ENCODE measurements at places on chromosomes 5 and 9.

GRCh38 chr5:67006500-67006848, 190.1 kb downstream of the CD180 start:
- no peak for DNase-seq

DNA sequence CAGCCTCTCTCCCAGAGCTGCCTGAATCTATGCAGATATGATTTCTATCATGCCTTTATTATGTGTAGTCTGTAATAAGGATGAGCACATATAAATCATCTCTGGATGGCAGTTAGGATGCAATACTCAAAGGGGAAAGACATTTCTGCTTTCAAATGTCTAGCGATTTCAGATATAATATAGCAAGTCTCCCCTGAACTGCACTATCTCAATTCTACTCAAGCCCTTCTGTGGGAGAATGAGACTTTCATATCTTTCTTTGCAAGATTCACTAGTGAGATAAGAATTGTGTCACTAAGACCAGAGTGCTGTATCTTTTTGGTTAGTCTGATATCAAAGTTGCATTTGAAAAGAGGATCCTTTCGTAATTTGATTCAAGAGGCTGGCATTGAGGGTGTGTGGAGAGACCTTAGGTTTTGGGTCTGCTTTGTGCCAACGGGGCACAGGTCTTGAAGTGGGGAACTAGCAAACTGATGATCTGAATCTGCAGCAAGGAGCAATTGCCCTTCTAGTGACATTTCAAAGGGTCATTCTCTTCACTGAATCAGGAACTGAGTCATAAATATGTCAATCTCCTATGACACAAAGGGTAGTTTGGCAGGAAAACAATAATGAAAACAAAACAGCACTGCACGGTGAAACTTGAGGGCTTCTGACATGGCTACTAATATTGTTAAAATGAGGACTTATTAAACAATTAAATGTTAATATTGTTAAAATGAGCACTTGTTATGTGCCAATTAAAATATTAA, 305.5 kb upstream of the CLINT1 start:
- no peak for DNase-seq

- no peak for DNase-seq
Measured at GRCh38 chr5:353612-354580, 32.4 kb downstream of the AHRR start.

- DNase-seq = peak; percentile 50
Measured at GRCh38 chr9:125911861-125912644, 164.9 kb downstream of the PBX3 start.

GRCh38 chr9:7976856-7977255, 177.3 kb upstream of the DMAC1 start:
- DNase-seq = no peak

- DNase-seq = no peak
Measured at GRCh38 chr5:9838916-9839315, 208.8 kb upstream of the TAS2R1 start.

GRCh38 chr9:81032030-81032572, 657.2 kb downstream of the TLE1 start:
- DNase-seq = no peak

DNA sequence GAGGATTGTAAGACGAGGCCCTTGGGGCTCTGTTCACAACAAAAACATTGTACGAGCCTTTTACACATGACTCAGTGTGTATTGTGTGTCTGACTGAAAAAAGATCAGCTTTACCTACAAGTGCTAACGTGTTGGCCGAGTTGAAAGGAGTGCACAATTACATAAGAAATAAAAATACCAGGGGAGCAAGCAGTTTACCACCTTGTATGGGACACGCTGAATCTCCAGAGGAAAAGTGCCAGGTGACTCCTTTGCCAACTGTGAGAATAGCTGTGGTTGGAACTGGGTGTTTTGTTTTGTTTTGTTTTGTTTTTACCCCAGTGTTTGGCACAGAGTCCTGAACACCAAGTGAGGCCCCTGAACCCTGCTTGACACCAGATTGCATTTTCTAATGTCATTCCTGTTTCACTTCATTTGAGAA, 32.8 kb upstream of the ZSWIM6 start:
- no peak for DNase-seq

- DNase-seq = no peak
Measured at GRCh38 chr5:1757511-1757910, 42.1 kb downstream of the MRPL36 start.

- DNase-seq = no peak
Measured at GRCh38 chr9:22158271-22158670, 149.2 kb upstream of the CDKN2B start.

- peak; percentile 21 for DNase-seq
Measured at GRCh38 chr9:35035851-35036701, 36.3 kb downstream of the VCP start.
